ENCODE measurements at places on chromosomes 7 and 10. TPM values are rescaled to one million over a fixed set of nuclear protein-coding genes. Genes with fewer than 3 reads are reported as not detected.
A peak's percentile ranks its signal among the peaks of the same experiment; 100 is the strongest.

GRCh38 chr7:12178317-12178716 lies 32.8 kb upstream of the TMEM106B start:
- no peak for DNase-seq

DNA sequence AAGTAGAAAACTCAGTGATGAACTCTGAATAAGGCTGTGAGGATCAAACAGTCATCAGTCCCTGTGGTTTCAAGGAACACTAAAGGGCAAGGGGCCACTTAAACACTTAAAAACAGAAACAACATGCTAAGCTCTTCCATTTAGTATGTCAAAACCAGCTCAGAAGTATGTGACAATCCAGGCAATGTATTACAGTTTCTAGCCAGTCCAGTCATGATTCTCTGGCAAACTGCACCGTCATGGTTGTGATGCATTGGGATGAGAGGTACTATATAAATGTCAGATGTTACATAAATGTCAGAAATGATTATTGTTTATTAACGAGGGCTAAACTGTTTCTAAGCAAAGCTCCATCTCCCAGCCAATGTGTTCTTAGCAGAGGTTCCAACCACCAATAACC lies 4.7 kb upstream of the CREB5 start:
- no peak for DNase-seq

DNA sequence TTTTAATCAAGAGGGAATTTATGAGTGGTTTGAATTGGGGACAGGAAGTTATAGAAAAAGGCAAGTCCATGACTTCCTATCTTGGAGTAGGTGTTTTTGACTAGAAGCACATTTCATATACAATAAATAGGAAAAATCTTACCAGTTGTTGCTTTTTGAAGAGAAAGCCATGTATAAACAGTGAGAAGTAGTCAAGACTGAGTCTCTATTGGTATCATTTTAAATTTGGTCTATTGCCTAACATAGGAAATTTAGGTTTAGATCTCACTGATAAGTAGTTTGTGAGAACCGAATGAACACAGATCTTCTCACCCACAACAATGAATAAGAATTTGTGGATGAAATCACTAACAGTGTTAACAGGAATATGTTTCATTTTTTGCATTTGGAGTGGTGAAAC lies 387.2 kb downstream of the BBS9 start:
- DNase-seq: no peak

DNA sequence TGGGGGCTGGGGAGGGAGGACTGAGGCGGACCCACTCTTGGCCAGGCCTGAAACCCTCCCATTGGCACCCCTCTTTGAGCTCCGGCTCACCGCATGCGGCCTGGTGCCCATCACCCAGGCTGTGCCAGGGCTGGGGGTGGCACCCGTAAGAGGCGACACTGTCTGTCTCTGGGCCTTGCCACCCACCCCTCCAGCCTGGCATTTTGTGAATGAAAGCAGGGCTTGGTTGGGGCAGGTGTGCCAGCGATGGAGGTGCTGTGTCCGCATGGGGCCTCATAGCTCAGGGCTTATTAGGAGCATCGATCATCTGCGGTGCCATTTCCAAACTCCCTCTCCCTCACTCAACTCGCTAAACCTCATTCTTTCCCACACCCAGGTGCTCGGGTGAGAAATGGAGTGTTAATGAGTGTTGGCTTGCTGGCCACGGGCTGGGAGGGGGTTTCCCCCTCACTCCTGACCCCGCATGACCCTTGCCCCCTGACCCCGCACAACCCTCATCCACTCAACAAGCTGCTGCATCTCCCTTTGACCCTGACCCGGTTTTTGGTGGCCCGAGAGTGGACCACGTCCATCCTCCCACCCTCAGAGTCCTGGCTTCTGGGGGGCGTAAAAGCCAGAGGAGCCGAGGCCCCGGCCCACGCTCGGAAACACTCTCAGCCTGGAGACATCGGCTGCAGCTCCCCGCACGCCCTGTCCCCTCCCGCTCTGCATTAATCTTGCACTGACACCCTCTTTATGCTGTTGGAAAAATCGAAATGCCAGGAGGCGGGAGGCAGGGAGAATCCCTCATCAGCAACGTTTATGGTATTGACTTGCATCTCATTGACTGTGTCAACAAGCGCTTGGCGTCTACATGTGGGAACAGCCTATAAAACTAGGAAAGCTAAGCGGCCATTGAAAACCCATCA lies 161.2 kb downstream of the DNAJB6 start:
- DNase-seq: no peak

OPALIN gene
- not detected for total RNA-seq

DNA sequence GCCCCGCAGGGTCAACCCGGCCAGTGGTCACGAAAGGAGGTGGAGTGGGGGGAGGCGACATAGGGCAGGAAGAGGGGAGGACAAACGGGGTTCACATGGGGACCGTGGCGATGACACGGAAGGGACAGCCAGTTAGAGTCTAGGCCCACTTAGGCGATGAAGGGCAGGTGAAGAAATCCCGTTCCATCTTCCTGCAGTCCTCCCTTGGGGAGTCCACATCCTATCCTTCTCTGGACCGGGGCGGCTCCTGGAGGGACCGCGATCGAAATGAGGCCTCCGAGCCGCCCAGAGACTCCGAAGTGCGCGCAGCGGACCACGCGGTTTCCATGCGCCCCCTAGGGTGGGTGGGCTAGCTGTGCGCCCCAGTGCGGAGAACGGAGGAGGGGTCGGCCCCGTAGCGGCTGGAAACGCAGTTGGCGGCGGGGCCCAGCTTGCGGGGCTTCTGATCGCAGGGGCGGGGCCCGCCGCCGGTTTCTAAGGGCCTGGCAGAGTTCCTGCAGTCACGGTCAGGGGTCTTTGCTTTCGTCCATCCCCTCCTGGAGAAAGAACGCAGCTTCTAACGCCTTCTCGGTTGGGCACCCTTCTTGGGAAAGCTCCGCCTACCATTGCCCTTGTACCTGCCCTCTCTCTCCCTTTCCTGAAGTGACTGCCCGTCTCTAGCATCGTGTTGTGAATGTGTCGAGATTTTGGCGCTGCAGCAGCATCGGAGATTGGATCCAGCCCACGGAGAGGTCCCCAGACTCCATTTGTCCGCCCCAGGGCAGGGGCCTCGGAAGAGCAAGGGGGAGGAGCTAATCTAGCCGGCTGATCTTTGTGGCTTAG lies 17.9 kb upstream of the TMEM225B start:
- peak; percentile 72 for DNase-seq

EVX1 gene
- total RNA-seq: not detected

- no peak for DNase-seq
Observed at GRCh38 chr7:71243736-71244410, 111.9 kb downstream of the GALNT17 start.

DNA sequence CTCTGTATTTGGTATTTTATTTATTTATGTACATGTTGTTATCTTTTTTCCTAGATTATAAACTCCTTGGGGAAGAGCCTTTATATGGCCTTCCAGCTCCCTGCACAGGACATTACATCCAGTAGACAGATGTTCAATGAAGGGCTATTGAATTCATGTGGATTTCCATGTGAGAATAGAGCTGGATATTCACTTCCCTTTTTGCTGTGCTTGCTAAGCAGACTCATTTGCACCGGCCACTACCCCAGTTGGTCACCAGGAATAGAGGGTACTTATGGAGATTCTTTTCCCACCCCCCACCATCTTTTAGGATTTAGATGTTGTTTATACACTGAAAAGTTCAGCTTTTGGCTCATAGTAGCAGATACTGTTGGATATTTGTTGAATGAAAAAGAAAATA lies 374.1 kb downstream of the NRG3 start:
- DNase-seq: no peak

ACTR3C gene
- total RNA-seq: 4.5 TPM

- DNase-seq: no peak
Observed at GRCh38 chr10:89348481-89348880, 20.7 kb downstream of the IFIT3 start.

GRCh38 chr10:70776455-70777005 lies 8.6 kb downstream of the TBATA start:
- no peak for DNase-seq

GRCh38 chr10:72242675-72243074 lies 26.6 kb upstream of the ASCC1 start:
- no peak for DNase-seq

- no peak for DNase-seq
Observed at GRCh38 chr7:93509303-93509702, 65.2 kb downstream of the CALCR start.

CYP26A1 gene
- total RNA-seq: not detected
